NCI-H526 (cell line): ENCODE measurements at places on chromosomes 5 and 9.

GRCh38 chr9:106784076-106784475, 78.9 kb upstream of the ZNF462 start:
- DNase-seq, result no peak

- DNase-seq, result no peak
Measured at GRCh38 chr5:71954329-71954728, 152.9 kb upstream of the MAP1B start.

DNA sequence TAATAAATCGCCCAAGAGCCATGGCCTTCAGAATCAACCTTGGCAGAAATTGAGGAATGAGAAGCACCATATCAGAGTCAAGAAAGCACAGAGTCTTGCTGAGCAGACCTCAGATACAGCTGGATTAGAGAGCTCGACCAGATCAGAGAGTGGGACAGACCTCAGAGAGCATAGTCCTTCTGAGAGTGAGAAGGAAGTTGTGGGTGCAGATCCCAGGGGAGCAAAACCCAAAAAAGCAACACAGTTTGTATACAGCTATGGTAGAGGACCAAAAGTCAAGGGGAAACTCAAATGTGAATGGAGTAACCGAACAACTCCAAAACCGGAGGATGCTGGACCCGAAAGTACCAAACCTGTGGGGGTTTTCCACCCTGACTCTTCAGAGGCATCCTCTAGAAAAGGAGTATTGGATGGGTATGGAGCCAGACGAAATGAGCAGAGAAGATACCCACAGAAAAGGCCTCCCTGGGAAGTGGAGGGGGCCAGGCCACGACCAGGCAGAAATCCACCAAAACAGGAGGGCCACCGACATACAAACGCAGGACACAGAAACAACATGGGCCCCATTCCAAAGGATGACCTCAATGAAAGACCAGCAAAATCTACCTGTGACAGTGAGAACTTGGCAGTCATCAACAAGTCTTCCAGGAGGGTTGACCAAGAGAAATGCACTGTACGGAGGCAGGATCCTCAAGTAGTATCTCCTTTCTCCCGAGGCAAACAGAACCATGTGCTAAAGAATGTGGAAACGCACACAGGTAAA, 4.5 kb downstream of the NFX1 start:
- DNase-seq, result no peak

DNA sequence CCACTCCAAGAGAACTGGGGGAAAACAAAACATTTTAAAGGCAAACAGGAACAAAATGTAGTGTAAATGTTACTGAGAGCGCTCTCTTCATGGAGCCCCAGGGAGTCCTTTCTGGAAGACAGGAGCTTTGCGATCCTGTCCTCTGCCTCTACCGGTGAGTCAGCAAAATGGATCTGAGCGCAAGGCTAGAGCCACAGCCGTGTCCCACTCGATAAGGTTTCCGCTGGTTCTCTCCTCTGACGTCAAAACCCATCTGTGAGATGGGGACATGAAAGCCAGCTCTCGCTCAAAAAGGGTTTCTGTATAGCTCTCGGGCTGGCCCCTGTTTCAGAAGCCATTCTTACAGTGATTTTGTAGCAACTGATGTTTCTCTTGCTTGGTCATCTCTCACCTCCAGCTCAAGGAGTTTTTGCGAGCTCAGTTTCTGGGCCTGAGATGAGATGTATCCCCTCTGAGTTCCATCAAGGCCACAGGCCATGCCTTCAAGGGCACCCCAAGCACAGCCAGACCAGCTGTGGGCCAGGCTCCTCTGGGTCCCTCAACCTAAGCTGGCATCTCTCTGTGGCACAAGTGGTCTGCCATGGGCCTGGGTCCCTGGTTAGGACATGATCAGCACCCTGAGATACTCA, 101.6 kb downstream of the FSTL4 start:
- DNase-seq, result no peak

- DNase-seq, result no peak
Measured at GRCh38 chr5:153458268-153458667, 32.2 kb upstream of the GRIA1 start.

DNA sequence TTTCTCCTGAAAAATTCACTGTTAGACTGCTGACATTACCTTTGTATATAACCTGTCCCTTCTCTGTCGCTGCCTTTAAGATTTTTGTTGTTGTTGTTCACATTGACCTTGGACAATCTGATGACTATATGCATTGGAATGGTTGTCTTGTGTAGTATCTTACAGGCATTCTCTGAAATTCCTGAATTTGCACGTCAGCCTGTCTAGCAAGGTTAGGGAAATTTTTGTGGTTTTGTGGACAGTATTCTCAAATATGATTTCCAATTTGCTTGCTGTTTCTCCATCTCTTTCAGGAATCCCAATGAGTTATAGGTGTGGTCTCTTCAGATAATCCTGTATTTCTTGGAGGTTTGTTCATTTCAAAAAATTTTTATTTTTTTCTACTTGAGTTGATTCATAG, 140.8 kb downstream of the PRR16 start:
- DNase-seq, result no peak

DNA sequence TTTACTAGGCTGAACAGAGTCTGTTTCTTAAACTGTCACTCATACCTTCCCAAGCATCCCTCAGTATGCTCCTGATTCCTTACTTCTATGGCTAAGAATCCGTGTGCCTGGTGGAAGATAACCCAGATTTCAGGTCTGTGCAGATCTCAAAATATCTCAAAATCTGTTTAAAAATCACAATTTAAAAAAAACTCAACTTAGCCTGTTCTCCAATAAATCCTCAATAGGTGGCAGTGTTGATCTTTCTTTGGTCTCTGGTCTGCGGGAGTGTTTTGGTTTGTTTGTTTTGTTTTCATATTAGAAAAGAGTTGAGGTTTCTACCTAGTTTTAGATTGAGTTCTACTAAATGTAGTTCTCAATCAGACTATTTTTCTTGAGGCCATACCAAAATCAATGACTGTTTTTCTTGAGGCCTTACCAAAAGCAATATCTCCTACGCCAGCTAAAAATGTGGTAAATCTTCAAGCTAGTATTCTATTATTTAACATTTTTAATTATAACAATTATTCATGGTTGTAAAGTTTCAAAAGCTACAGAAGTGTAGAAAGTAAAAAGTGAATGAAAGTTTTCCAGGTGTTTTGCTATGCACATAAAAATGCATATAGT, 57.9 kb downstream of the TGFBR1 start:
- peak; percentile 9 for DNase-seq

- no peak for DNase-seq
Measured at GRCh38 chr5:171541341-171541776, 121.9 kb downstream of the FGF18 start.

DNA sequence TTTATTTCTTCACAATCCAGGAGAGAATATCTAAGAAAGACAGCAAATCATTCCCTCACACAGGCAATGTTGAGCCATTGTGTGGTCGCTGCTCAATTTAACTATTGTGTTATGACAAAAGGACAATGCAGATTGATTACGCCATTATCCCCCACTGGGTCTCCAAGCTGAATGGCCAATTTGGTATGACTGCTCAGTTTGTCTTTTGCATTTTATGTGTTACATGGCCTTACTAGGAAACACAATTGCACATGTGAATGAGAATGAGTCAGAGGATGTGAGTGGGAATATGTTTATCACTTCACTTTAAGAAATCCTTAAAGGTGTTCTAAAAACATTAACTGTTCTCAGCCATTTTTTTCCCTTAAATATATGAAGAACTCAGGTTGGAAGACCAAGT, 108.3 kb downstream of the FAM174A start:
- DNase-seq, result no peak

- no peak for DNase-seq
Measured at GRCh38 chr5:135430135-135430437, 17.1 kb downstream of the DCANP1 start.

- DNase-seq, result no peak
Measured at GRCh38 chr5:42621662-42622061, 135.0 kb upstream of the CCDC152 start.

GRCh38 chr9:133237035-133237731, 28.1 kb upstream of the OBP2B start:
- no peak for DNase-seq
